ENCODE measurements at places on chromosomes 2 and 18. TPM values are rescaled to one million over a fixed set of nuclear protein-coding genes. Genes with fewer than 3 reads are reported as not detected.

GRCh38 chr2:207974216-207974605, 51.1 kb downstream of the PLEKHM3 start:
- no peak overlapping the region for H3K4me3 ChIP-seq
- H3K4me1 ChIP-seq: peaks cover 13% of the 10 kb centered on the region
- no peaks in the 10 kb centered on the region for H3K27me3 ChIP-seq
- H3K36me3 ChIP-seq: peaks cover 13% of the 10 kb centered on the region
- no peak for DNase-seq
- H3K27ac ChIP-seq: no peak overlapping the region

DNA sequence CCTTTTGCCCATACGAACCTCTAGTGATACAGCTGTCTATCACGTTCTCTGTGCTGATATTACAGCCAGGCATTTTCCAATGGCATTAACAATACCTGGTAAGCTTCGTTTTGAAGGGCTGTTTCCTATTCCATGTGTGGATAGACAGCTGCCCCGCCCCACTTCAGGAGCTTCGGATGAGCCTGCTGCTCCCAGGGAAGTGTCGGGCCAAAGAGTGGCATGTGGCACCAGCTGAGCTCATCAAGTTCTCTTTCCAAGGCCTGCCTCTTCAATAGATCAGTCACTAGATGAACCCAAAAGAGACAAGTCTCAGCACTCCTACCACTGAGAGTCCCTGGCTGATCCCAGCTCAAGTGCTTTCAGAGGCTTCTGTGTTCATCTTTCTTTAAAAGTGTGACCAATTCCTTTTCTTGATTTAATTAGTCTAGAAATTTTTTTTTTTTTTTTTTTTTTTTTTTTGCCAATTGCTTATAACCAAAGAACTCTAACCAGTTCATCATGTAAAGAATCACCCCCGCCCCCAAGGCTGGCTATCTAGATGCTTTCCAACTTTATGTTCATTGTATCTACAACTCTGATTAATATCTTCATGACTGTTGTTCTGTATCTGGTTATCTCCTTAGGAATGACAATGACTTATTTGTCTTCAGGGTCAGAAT, 46.6 kb downstream of the HDAC4 start:
- H3K4me1 ChIP-seq: peaks cover 4% of the 10 kb centered on the region
- H3K4me3 ChIP-seq: no peak overlapping the region
- peaks cover 24% of the 10 kb centered on the region for H3K36me3 ChIP-seq
- DNase-seq: no peak
- no peak overlapping the region for H3K27ac ChIP-seq

- no peaks in the 10 kb centered on the region for H3K27me3 ChIP-seq
- no peaks in the 10 kb centered on the region for H3K4me1 ChIP-seq
- DNase-seq: no peak
- no peak overlapping the region for H3K4me3 ChIP-seq
- no peaks in the 10 kb centered on the region for H3K36me3 ChIP-seq
Measured at GRCh38 chr2:231235217-231235616, 36.8 kb downstream of the ARMC9 start.

- H3K4me1 ChIP-seq: peaks cover 4% of the 10 kb centered on the region
- H3K36me3 ChIP-seq: no peaks in the 10 kb centered on the region
- H3K27me3 ChIP-seq: no peaks in the 10 kb centered on the region
- H3K27ac ChIP-seq: no peak overlapping the region
- DNase-seq: no peak
Measured at GRCh38 chr2:197045115-197045514, 118.6 kb upstream of the PGAP1 start.

GRCh38 chr2:178478130-178478438, 316 bp downstream of the FKBP7 start:
- peak overlapping the region; percentile 76 for H3K4me3 ChIP-seq
- no peaks in the 10 kb centered on the region for H3K27me3 ChIP-seq
- H3K27ac ChIP-seq: no peak overlapping the region
- H3K4me1 ChIP-seq: peaks cover 43% of the 10 kb centered on the region

GRCh38 chr2:160650196-160651118, 156.8 kb upstream of the RBMS1 start:
- H3K27me3 ChIP-seq: no peaks in the 10 kb centered on the region
- H3K27ac ChIP-seq: no peak overlapping the region
- H3K36me3 ChIP-seq: no peaks in the 10 kb centered on the region
- DNase-seq: no peak
- no peak overlapping the region for H3K4me3 ChIP-seq
- H3K4me1 ChIP-seq: peaks cover 17% of the 10 kb centered on the region

GRCh38 chr2:127321303-127321702, 27.4 kb upstream of the ERCC3 start:
- no peaks in the 10 kb centered on the region for H3K27me3 ChIP-seq
- no peak overlapping the region for H3K27ac ChIP-seq
- no peaks in the 10 kb centered on the region for H3K4me1 ChIP-seq
- peaks cover 26% of the 10 kb centered on the region for H3K36me3 ChIP-seq

DNA sequence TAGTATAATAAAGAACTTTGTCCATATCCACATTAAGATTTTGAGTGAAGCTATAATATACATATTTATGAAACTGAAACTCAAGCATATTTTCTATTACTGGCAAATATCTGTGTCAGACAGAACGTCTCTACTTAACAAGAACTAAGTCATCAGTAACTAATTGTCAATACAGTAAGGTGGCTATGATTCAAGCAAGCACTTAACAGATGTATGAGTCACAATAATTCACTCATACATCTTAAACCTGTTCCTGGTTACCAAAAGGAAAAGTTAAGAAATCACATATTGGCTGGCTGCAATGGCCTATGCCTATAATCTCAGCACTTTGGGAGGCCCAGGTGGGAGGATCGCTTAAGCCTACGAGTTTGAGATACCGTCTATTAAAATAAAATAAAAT, 96.0 kb downstream of the SOS1 start:
- no peaks in the 10 kb centered on the region for H3K4me1 ChIP-seq
- no peak overlapping the region for H3K27ac ChIP-seq
- H3K4me3 ChIP-seq: no peak overlapping the region
- DNase-seq: no peak

- no peak overlapping the region for H3K27ac ChIP-seq
- DNase-seq: no peak
- no peaks in the 10 kb centered on the region for H3K36me3 ChIP-seq
- H3K4me1 ChIP-seq: peaks cover 15% of the 10 kb centered on the region
- H3K4me3 ChIP-seq: peak overlapping the region; percentile 19
Measured at GRCh38 chr2:176088048-176088936, 4.2 kb upstream of the HOXD13 start.

GRCh38 chr2:100924520-100925451, 77.3 kb upstream of the RPL31 start:
- peak; percentile 35 for DNase-seq
- peak overlapping the region; percentile 44 for H3K4me3 ChIP-seq
- no peaks in the 10 kb centered on the region for H3K4me1 ChIP-seq
- H3K36me3 ChIP-seq: no peaks in the 10 kb centered on the region
- no peaks in the 10 kb centered on the region for H3K27me3 ChIP-seq
- peak overlapping the region; percentile 88 for H3K27ac ChIP-seq

- no peaks in the 10 kb centered on the region for H3K4me1 ChIP-seq
- no peak overlapping the region for H3K4me3 ChIP-seq
- no peak for DNase-seq
- peaks cover 7% of the 10 kb centered on the region for H3K36me3 ChIP-seq
- no peaks in the 10 kb centered on the region for H3K27me3 ChIP-seq
Measured at GRCh38 chr2:206112846-206113547, 27.0 kb upstream of the INO80D start.

DNA sequence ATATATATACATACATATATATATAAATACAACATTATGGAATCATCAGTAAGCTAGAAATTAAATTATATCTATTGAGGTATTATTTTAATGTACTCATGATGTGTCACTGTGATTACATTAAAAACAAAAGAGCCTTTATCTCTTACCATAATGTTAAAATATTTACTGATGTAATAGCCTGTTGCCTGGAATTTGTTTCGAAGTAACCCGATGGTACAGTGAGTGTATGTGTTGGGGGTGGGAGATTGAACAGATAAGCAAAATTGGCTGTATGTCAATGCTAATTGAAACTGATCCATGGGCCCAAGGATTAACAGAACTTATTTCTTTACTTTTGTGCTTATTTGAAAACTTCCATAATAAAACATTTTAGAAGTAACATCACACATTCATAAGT, 1473.2 kb downstream of the LRP1B start:
- H3K4me1 ChIP-seq: no peaks in the 10 kb centered on the region
- H3K36me3 ChIP-seq: no peaks in the 10 kb centered on the region
- no peak overlapping the region for H3K27ac ChIP-seq
- no peaks in the 10 kb centered on the region for H3K27me3 ChIP-seq
- no peak for DNase-seq
- no peak overlapping the region for H3K4me3 ChIP-seq

GRCh38 chr2:46943881-46944798, 28.5 kb upstream of the MCFD2 start:
- H3K4me1 ChIP-seq: peaks cover 3% of the 10 kb centered on the region
- DNase-seq: no peak
- no peaks in the 10 kb centered on the region for H3K27me3 ChIP-seq
- no peaks in the 10 kb centered on the region for H3K36me3 ChIP-seq
- H3K27ac ChIP-seq: no peak overlapping the region
- no peak overlapping the region for H3K4me3 ChIP-seq

- H3K4me3 ChIP-seq: no peak overlapping the region
- no peaks in the 10 kb centered on the region for H3K36me3 ChIP-seq
- no peaks in the 10 kb centered on the region for H3K27me3 ChIP-seq
- DNase-seq: no peak
- peaks cover 4% of the 10 kb centered on the region for H3K4me1 ChIP-seq
Measured at GRCh38 chr2:38224821-38225437, 149.0 kb upstream of the CYP1B1 start.

DNA sequence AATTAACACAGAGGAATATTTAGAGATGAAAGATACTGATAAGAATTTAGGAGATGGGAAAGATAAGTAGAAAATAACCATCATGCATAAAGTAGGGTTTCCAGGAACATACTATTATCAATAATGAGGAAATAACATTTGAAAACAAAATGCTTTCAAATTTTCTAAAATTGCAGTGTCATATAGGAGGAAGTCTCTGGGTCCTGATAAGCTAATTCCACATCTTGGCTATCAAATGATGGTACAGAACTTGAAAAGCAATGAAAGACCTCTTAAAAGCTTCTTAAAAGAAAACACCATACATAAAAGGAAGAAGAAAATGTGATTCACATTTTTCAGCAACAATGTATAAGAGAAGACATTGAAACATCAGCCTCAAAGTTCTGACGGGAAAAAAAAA, 1024.8 kb downstream of the TSN start:
- no peak for DNase-seq
- no peaks in the 10 kb centered on the region for H3K36me3 ChIP-seq
- H3K27ac ChIP-seq: no peak overlapping the region
- H3K4me3 ChIP-seq: no peak overlapping the region
- no peaks in the 10 kb centered on the region for H3K4me1 ChIP-seq

GRCh38 chr2:100957996-100958653, 44.0 kb upstream of the RPL31 start:
- peaks cover 4% of the 10 kb centered on the region for H3K36me3 ChIP-seq
- DNase-seq: no peak
- no peaks in the 10 kb centered on the region for H3K27me3 ChIP-seq
- H3K4me3 ChIP-seq: no peak overlapping the region

DNA sequence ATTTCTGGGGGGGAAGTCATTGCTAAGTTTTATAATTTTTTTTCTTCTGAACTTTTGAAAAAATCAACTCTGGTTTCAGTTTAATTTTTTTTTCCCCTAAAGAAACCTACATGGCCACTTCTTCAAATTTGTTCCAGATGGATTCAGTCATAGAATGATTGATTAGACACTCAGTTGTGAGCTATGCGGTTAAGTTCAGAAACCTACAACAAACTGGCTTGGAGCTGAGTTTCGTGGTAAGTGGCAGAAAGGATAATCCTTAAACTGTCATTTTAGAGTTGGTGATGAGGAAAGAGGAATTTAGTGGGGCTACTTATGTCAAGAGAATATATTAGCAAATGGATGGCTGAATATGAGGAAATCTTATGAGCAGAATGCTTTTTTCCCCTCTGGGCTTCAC, 23.7 kb downstream of the EFEMP1 start:
- DNase-seq: no peak
- H3K4me3 ChIP-seq: no peak overlapping the region
- H3K27ac ChIP-seq: no peak overlapping the region
- H3K27me3 ChIP-seq: no peaks in the 10 kb centered on the region
- no peaks in the 10 kb centered on the region for H3K4me1 ChIP-seq
- no peaks in the 10 kb centered on the region for H3K36me3 ChIP-seq

DNA sequence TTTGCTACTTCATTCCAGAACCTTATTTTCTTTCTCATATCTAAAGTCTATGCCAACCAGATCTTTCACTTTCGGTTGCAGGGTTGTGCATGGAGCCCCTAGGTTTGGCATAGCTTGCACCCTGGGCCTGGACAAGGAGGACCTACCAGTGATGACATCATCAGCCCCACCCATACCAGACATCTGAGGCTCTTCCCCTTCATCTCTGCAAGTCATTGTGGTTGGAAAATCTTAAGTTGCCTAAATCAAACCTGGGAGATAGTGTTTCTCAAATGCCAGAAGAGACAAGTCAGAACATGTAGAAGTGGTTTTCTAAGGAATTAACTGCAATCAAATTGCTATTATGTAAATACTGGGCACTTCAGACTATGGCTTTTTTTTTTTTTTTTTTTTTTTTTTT, 363.3 kb downstream of the ZNF516 start:
- H3K27ac ChIP-seq: no peak overlapping the region
- DNase-seq: no peak
- no peaks in the 10 kb centered on the region for H3K4me1 ChIP-seq
- no peak overlapping the region for H3K4me3 ChIP-seq
- no peaks in the 10 kb centered on the region for H3K27me3 ChIP-seq

DNA sequence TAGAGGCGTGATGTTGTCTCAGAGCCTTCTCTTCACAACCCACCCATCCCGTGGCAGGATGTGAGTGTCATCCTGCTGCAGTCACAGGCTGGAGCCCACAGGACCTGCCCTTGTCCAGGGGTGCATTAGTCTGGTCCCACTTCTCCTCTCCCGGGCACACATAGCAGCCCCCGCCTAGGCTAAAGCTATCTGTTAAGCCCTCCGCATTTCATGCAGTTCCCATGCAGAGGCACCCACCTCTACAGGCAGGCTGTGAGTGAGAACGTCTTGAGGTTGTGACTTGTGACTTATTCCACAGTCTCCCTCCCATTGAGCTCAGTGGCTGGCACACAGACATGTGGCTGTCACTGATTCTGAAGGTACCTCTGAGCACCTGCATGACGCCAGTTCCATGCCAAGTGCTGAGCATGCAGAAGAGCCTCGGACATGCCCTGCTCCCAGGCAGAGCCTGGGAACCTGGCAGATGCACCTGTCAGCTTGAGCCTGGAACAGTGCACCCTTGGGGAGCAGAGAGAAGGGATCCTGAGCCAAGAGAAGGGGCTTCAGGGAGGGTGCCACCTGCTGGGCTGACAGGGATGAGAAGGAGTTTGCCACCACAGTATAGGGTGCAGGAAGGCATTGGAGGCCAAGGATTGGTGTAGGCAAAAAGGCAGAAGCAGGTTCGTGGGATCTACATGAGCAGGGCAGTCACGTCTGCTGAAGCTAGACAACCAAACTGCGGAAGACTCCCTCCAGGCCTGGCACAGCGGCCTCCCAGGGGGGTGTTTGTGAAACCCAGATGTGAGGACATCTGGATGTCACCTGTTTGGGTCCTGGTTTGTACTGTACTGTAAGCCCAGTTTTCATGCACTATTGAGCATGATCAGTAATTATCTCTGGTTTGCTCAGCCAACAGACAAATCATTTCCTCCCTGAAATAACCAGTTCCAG, 213.6 kb downstream of the GLI2 start:
- H3K27me3 ChIP-seq: no peaks in the 10 kb centered on the region
- no peaks in the 10 kb centered on the region for H3K36me3 ChIP-seq
- H3K27ac ChIP-seq: no peak overlapping the region
- H3K4me1 ChIP-seq: no peaks in the 10 kb centered on the region
- DNase-seq: no peak
- H3K4me3 ChIP-seq: no peak overlapping the region

PPP3R1 gene
- polyA plus RNA-seq: 13.4 TPM

GTF2A1L gene
- polyA plus RNA-seq: not detected

ATG4B gene
- 35.9 TPM for polyA plus RNA-seq

CAPN14 gene
- 0.04 TPM for polyA plus RNA-seq

KCNS3 gene
- polyA plus RNA-seq: 1.0 TPM

DNAH6 gene
- polyA plus RNA-seq: 0.06 TPM

SANBR gene
- polyA plus RNA-seq: 7.0 TPM

TRAF3IP1 gene
- 6.3 TPM for polyA plus RNA-seq

All from heart left ventricle (tissue), 16 donors.